ENCODE measurements at places on chromosomes 1 and 21.

- no peak for DNase-seq
These were observed 6.6 kb downstream of the LRRC47 start for GRCh38 chr1:3789421-3790300.

DNA sequence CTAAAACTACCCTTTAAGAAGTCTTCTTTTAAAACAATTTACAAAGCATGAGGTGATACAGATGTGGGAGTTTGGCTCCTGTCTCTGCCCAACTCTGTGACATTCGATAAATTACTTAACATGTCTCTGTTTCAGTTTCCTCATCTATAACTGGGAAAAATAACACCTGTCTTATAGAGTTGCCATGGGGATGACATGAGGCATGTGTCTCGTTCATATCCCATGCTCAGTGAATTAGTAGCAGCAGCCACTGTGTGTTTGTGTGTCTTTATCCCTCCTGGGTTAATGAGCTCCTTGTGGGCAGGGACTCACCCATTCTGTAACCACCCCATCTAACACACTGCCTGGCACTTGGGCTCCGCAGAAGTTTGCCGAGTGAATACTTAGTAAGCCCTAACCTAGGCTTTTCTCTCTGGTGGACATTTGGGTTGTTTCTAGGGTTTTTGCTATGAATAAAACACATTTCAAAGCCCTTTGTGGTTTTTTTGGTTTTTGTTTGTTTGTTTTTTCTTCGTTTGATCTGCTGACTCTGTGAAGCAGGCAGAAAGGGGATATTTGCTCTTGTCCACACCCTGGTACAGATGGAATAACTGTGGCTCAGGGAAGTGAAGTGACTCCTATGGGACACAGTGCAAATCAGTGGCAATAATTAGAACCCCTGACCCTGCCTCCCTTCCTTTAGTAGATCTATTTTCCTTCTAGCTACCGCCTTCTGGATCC lies 797 bp upstream of the KCNJ9 start:
- no peak for DNase-seq

DNA sequence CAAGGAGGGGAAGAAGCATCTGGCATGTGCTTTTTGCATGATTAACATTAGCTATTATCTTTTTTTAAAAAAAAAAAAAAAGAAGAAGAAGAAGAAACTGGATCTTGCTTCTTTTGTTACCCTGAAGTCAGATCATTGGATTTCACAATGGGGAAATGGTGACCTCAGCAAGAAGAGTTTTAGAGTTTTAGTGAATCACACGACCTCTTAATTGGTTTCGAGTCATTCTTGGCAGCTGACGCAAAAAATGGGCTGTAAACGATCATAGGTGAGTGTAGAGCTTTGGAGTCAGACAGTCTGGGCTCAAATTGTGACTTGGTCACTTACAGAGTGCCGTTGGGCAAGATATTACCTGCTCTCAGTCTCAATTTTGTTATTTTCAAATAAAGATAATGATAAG lies 33.3 kb upstream of the PGBD5 start:
- no peak for DNase-seq

DNA sequence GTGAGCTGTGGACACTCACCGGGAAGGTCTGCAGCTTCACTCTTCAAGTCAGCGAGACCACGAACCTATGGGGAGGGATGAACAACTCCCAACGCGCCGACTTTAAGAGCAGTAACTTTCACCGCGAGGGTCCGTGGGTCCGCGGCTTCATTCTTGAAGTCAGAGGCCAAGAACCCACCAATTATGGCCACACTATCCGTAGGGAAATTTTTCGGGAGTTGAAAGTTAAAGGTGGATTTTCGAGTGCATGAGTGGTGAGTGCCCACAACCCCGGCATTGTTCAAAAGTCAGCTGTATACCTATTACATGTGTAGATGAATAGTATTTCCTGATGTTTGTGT lies 19.7 kb downstream of the EXOC8 start:
- no peak for DNase-seq

DNA sequence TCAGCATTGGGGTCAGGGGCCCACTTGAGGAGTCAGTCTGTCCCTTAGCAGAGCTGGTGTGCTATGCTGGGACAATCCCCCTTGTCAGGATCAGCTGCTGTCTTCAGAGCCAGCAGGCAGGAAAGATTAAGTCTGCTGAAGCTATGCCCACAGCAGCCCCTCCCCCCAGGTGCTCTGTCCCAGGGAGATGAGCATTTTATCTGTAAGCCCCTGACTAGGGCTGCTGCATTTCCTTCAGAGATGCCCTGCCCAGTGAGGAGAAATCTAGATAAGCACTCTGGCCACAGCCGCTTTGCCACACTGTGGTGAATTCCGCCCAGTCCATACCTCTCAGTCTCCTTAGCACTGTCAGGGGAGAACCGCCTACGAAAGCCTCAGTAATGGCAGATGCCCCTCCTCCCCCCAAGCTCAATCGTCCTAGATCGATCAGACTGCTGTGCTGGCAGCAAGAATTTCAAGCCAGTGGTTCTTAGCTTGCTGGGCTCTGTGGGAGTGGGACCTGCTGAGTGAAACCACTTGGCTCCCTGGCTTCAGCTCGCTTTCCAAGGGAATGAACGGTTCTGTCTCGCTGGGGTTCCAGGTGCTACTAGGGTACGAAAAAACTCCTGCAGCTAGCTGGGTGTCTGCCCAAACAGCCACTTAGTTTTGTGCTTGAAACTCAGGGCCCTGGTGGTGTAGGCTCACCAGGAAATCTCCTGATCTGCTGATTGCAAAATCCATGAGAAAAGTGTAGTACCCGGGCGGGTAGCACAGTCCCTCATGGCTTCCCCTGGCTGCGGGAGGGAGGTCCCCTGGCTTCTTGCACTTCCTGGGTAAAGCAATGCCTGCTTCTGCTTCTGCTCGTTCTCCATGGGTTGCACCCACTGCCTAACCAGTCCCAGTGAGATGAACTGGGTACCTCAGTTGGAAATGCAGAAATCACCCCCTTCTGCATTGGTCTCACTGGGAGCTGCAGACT lies 25.1 kb upstream of the TP53BP2 start:
- no peak for DNase-seq

GRCh38 chr21:44947930-44948331 lies 8.1 kb downstream of the SLX9 start:
- DNase-seq = no peak

Measured in NCI-H774 (cell line).